ENCODE measurements at places on chromosomes 5 and 9.

DNA sequence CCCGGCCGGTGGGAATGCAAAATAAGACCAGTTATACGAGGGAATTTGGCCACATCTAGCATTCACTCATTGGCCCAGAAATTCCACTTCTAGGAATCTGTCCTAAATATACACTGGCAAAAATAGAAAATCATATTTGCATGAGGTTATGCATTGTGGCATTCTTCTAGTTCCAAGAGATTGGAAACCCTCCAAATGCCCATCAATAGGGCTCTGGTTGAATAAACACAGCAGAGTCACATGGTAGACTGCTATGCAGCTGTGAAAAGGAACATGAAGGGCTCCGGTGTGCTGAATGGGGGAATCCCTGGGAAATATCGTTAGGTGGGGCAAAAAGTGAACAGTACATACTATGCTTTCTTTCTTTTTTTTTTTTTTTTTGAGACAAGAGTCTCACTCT is 36.8 kb downstream of the PTGES start:
- DNase-seq: no peak

- DNase-seq: no peak
Observed at GRCh38 chr9:13597427-13597826, 317.9 kb upstream of the MPDZ start.

DNA sequence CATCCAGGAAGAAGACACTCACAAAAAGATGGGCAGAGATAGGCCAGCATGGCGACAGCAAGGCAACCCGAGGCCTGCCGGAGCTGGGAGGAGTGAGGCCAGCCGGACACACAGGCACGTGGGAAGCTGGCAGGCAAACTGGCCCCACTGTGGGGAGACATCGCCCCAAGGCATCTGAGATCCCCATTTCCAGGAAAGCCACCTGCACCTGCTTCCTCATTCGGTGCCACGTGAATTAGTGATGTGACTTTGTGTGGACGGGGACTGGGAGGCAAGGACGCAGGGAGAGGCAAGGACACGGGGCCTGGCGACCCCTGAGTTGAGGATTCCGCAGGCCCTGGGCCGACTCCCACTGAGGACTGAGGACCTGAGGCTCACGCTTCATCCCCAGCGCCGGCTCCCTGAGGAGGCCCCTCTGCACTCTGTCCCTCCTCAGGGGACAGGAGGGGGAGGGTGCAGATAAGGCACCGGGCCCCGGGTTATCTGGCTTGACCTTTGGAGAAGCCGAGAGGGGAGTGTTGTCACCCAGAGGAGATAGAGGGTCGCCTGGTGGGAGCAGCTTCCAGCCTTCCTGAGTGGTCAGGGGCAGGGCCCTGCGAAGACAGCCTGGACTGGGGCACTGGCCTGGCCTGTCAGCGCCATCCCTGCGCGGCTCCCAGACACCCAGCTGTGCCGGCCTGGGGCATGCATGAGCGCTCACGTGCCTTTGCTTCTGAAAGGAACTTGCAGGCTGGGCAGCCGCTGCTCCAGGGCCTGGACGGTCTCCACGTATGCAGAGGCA is 39.7 kb downstream of the NDUFS6 start:
- DNase-seq: no peak

DNA sequence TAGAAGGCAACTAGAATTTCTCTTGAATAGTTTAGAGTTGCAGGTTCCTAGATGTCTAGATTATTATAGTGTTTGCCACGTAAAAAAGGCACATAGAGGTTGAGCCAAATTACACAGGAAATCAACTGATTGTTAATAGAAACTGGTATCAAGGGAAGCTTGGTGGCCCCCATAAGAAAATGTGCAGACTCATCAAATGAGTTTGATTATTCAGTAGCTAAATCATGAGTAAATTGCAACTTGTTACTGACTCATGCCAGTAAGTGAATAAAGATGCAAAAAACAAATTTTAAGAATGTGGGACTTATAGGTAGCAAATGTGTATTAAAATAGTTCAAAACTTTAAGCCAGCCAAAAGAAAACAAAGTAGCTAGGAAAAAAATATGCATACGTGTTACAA is 1078.9 kb upstream of the CDH9 start:
- DNase-seq: no peak

DNA sequence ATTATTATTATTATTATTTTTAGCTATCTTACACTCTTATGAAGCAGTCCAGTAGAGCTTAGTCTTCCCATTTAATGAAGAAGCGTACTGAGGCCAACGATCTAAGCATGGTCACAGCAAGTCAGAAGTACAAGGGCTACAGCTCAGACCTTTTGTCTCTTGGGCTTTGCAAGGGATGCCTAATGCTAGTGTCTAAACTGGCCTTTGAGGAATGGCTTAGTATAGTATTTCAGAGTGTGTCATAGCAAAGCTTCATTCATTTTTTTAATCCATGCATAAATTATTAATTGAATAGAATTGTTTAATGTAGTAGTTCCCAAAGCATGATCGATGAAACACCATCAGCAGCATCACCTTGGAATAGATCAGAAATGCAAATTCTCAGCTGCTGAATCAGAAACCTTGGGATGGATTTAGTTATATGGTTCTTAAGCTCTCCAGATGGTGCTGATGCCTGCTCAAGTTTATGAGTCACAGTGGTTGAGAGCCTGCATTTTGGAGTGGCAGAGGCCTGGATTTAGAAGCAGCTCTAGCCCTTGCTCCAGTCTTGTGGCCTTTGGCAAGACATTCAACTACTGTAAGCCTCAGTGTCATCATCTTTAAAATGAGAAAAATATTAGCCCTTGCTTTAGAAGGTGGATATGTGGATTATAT is 6.1 kb downstream of the IL12B start:
- peak; percentile 58 for DNase-seq

DNA sequence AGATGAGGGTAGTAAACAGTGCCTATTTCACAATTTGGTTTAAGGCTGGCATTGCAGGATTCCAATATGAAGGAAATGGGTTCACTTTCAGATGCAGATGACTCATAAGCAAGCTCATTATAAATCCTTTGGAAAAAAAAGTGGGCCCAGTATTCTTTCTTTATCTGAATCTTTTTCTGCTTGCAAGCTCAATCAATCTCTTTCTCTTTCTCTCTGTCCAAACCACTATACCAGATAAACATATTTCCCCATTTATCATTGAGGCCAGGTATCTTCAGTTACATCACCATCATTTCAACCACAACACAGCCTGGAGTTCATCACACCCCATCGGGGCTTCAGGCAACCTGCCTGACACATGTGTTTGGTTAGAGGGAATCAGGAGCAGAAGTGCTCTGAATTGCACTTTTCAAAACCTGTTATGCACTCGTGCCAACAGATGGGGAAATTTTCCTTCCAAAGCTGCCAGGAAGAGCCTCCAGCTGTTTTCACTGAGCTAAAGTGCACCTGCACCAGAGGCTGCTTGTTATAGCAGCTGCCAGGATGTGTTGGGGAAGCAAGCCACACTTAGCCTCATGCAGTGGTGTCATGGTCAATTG is 30.0 kb upstream of the MAMDC2 start:
- DNase-seq: peak; percentile 69

GRCh38 chr5:56981548-56982315 is 29.8 kb upstream of the MIER3 start:
- no peak for DNase-seq

DNA sequence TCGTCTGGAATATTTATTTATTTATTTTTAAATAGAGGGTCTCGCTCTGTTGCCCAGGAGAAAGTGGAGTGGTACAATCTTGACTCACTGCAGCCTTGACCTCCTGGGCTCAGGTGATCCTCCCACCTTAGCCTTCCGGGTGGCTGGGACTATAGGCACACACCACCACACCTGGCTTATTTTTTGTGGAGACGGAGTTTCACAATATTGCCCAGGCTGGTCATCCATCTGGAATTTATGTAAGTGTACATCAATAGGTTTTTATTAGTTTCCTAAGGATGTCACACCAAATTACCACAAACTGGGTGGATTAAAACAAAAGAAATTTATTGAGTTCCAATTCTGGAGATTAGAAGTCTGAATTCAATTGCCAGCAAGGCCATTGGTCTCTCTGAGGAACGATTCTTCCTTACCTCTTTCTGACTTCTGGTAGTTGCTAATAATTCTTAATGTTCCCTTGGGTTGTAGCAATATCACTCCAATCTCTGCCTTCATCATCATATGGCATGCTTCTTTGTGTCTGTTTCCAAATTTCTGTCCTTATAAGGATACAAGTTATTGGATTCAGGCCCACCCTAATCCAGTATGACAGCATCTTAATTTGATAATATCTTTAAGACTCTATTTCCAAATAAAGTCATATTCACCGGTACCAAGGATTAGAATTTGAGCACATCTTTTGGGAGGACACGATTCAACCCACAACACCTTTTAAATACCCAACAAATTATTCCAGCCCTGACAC is 16.3 kb upstream of the RAD23B start:
- no peak for DNase-seq

GRCh38 chr5:2753452-2754420 is 2.3 kb upstream of the IRX2 start:
- peak; percentile 16 for DNase-seq

DNA sequence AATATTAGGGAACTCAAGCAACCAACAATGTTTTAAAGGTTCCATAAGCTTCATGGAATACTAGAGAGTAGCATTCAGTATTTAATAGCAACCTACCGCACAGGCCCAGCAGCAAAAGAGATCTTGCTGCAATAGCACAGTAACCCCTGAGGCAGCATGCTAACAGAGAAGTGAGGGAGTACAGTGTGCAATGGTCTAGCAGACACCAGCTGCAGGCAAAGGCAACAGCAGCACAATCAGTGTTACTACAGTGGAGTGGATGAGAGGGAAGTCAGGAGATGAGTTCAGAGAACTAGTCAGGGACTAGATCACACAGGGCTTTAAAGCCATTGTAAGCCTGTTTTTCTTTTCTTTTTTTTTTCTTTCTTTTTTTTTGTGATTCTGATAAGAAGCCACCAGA is 2.8 kb downstream of the TICAM2 start:
- peak; percentile 32 for DNase-seq

DNA sequence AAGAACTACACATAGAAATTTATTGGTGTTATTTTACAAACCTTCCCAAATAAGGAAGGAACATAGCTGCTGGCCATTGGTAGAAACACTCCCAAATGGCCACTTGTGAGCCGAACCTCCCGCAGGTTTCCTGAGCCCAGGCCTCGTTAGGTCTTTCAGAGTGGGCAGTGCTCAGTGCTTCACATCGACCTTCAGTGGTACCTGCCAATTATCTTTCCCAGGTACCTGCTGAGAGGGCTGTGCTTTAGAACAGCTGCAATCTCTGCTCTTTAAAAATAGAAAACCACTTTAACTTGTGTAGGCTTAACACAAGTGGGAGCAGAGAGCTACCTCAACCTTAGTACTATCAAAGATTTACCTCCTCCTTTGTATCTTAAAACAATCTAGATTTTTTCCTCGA is 334.1 kb downstream of the RFX3 start:
- DNase-seq: no peak
